Activated gamma-delta T cell treated with Interleukin-2 at 50 U/mL for 16 hours (primary cell): ENCODE measurements at places on chromosomes 6 and 20.

DNA sequence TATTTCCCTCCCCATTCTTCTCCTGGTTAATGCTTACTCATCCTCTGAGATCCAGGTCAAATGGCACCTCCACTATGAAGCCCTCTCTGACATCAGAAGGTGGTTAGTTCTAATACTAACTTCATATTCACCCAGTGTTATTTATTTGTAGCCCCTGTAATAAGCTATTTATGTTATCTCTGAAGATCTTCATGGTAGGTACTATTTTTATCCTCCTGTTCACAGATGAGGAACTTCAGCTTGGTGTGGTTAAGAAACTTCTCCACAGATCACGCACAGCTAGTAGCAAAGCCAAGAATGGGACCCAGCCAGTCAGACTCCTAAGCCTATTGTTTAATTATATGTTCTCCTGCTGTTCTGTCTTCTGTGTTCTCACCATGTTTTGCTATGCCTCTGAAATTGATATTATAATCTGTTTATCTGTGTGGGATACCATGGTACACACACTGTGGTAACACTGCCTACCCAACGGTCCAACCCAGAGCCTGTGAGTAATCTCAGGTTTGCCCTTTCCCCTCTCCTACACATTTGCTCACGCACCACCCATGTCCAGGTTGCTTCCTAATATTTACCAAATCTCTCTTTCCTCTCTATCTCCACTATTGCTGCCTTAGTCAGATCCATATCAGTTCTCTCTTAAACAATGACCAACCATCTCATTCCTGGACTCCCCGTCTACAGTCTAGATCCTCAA lies 98.4 kb downstream of the IPCEF1 start:
- no peak for DNase-seq

DNA sequence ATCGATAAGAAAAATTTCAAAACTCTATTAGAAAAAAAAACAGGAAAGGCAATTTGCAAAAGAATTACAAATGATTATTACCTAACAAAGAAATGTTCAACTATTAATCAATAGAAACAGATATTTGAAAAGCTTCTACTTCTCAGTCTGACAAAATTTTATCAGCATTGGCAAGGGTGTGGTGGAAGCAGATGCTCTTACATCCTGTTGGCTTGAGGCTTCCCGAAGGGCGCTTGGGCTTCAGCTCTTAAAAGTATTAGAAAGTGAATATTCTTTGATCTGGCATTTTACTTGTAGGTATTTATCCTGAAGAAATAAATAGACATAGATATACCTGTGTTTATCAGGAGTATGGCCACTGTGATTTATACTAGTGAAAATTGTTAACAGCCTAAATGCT lies 38.7 kb downstream of the SLC35D3 start:
- no peak for DNase-seq

GRCh38 chr20:23257848-23258746 lies 92.5 kb upstream of the NXT1 start:
- no peak for DNase-seq

- no peak for DNase-seq
These were observed 24.5 kb upstream of the GRM4 start for GRCh38 chr6:34170346-34170745.

DNA sequence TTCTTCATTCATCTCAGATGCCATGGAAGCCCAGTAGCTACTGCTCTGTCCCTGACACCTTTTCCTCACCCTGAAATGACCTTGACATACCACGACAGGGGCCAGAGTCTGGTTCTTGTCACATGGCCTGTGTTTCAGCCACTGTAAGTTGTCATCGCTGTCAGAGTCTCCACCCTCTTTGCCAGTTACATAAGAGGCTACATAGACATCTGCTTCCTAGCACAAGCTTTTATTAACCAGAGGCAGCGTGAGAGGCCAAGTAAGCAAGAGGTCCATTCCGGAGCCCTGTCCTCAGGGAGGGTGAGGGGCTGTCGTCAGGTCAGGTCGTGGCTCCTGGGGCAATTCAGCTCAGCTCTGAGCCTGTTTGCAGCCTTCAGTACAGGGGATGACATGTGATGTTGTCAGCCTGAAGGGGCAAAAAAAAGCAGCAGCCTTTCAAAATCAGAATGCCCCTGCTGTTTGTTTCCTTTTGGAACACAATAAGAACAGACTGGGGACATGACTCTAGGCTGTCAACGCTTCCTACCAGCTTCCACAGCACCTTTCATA lies 146.3 kb downstream of the MTFR2 start:
- DNase-seq: no peak

DNA sequence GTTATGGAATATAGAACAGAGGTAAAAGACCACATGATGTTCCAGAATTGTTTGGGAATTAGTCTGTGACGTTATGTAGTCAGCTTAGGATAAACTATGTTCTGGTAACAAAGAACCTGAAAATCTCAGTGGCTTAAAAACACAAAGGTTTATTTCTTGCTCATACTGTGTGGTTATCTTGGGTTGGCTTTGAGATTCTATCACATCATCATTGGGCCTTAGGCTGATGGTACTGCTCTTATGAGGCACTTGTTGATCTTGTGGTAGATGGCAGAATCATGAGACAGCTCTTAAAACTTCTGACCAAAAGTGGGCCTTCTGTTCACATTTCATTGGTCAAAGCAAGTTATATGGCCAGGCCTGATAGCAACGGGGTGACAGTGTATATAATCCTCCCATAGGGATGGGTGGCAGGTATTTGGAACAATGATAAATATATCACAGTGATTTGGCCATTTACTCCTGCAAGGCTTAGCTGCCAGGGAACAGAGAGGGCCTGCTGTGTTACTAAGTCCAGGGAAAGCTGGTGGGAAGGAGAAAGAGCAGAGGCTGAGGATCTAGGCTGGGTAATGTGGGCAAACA lies 13.5 kb downstream of the DHX35 start:
- DNase-seq: no peak
